ENCODE measurements at places on chromosomes 7 and 10.

DNA sequence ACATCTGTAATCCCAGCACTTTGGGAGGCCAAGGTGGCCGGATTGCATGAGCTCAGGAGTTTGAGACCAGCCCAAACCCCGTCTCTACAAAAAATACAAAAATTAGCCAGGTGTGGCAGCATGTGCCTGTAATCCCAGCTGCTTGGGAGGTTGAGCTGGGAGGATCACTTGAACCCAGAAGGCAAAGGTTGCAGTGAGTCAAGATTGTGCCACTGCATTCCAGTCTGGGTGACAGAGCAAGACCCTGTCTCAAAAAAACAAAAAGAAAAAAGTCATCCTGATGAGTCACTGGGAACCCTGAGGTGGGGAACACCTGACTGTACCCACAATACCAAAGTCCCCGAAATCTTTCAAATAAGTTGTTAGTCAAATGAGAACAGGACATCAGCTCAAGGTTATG is 80.0 kb downstream of the NEBL start:
- no peak for DNase-seq

GRCh38 chr10:68955355-68955831 is 577 bp upstream of the DDX21 start:
- no peak for DNase-seq

- no peak for DNase-seq
Observed at GRCh38 chr7:123770378-123770777, 21.6 kb upstream of the WASL start.

DNA sequence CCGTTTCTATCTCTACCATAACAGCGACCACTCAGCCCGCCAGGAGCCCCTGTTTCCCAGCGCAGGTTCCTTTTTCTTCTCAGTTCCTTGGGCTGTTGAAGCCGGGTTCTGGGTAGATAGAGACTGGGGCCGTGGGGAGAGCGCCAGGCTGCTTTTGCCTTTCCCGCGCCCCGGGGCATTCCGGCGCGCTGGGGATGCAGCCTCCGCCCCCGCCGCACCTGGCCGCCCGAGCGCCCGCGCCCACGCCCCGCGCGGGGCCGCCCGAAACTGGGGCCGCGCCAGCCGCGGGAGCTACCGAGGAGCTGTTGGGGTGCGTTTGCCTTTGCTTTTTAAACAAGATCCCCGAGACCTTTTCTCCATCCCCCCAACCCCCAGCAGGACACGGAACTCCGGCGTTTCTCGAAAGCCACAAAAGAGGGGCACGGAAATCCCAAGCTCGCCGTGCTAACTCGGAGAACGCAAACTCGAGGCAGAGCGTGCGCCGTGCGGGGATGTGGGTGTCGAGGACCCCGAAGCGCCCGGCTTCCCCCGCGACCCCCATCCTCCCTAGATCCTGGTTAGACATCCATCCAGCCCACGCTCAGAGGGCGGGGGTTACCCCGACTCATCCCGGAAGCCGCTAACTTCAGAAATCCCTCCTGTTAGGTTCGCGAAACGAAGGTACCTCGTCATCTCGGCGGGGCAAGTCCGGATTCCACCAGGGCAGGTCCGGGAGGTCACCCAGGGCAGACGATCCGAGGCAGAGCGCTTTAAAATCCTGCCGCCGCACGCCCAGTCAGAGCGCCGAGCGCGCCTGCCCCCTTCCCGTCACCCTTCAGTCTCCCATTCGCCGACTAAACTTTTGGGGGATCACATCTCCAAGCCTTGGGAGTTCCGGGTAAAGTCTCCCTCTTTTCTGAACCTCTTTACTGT is 1.0 kb downstream of the GRM8 start:
- DNase-seq = peak; percentile 5

- peak; percentile 25 for DNase-seq
Observed at GRCh38 chr7:816751-817671, 15.3 kb upstream of the SUN1 start.

DNA sequence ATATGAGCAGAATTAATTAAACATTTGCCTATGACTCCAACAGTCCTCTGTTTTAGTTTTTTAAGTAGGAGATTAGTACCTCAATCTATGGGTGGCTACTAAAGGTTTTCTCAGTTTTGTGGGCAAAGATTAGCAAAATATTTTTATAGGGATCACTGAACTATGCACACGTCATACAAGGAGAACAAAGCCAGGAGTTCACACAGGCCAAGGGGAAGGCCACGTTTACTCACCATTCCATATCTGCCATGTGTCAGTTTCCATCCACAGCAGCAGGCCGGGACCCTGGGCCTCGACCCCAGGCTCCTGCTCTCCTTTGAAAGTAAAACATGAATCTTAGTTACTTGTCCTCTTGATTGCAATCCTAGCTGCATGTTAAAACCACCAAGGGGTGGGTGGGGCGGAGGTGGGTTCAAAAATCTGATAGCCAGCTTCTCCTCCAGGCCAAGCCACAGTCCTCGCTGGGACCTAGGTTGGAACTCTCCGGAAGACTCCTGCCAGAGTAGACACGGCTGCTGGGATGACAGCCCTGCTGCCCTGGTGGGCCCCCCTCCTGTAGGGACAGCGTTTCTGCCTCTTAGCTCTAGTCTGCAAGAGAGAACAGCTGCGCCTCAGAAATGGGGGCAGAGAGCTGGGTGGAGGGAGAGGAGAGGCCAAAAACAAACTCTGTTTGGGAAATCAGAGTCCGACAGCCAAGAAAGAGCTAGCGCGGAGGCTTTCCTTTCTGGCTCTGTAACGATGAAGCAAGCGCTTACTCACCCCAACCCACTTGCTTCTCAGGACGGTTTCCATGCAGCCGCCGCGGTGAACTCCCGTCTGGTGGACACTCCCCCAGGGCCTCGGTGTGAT is 35.6 kb downstream of the PITRM1 start:
- DNase-seq = no peak

- DNase-seq = no peak
Observed at GRCh38 chr10:88417387-88418030, 165.6 kb downstream of the RNLS start.

DNA sequence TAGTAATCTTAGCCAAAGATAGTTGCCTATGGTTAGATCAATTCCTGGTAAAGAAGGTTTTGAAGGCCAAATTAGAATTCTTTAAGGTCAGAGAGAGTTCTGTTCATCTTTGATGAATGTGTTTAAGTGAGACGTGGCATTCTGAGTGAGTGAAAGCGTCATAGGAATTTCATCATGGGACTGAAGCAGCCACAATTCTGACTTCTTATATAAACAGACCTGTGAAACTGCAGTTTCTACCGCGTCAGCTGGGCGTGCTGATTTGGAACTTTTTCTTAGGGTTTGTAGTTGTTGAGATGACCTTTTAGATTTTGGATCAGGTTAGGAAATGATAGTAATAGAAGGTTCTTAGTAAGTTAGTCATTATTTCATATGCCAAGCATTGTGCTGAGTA is 103.8 kb downstream of the CNNM2 start:
- no peak for DNase-seq

Data from activated T-helper 9 cell treated with anti-CD3 and anti-CD28 coated beads, Interleukin-2, amount 50 U/mL, for 16 hours (primary cell).